CD4-positive, alpha-beta T cell (primary cell): ENCODE measurements at places on chromosomes 6 and 20. TPM values are rescaled to one million over a fixed set of nuclear protein-coding genes. Genes with fewer than 3 reads are reported as not detected.
A peak's percentile ranks its signal among the peaks of the same experiment; 100 is the strongest.

DNA sequence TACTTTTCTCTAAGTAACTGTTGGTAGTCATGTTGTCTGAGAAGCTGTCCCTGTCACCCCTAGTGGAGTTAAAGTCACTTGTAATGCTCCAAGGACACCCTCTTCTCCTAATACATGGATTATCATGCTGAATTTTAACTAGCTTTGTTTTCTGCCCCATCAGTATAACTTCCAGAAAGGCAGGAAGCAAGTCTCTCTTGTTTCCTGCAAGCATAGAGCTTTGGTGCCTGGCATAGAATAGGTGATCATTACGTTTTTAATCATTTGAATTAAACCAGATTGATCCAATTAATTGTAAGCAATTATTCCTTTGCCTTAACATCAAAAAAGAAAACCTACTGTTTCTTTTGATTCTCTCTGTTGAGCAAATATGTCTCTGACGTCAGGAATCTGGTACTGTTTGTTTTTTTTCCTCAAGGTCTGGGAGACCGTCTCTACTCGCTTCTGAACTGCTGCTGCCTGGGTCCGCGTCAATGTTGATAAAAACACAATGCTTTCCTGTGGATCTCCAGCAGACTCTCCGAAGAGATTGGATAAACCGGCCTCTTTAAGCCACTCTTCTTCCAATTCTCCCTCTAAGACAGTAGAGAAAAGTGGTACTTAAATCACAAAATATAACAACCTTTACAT is 71.8 kb downstream of the ARHGAP18 start:
- no peak for DNase-seq

- no peak for DNase-seq
Observed at GRCh38 chr6:154223296-154223695, 133.3 kb downstream of the IPCEF1 start.

DNA sequence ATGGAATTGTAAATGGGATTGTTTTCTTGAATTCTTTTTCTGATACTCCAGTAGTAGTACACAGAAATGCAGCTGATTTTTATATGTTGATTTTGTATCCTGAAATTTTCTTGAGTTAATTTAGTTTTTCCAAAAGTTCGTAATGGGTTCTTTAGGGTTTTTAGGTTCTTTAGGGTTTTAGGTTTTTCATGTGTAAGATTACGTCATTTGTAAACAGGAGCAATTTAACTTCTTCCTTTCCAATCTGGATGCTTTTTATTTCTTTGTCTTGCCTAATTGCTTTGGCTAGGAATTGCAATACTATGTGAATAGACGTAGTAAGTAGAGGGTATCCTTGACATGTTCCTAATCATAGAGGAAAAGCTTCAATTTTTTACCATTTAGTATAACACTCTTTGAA is 568.6 kb downstream of the MMUT start:
- no peak for DNase-seq

DNA sequence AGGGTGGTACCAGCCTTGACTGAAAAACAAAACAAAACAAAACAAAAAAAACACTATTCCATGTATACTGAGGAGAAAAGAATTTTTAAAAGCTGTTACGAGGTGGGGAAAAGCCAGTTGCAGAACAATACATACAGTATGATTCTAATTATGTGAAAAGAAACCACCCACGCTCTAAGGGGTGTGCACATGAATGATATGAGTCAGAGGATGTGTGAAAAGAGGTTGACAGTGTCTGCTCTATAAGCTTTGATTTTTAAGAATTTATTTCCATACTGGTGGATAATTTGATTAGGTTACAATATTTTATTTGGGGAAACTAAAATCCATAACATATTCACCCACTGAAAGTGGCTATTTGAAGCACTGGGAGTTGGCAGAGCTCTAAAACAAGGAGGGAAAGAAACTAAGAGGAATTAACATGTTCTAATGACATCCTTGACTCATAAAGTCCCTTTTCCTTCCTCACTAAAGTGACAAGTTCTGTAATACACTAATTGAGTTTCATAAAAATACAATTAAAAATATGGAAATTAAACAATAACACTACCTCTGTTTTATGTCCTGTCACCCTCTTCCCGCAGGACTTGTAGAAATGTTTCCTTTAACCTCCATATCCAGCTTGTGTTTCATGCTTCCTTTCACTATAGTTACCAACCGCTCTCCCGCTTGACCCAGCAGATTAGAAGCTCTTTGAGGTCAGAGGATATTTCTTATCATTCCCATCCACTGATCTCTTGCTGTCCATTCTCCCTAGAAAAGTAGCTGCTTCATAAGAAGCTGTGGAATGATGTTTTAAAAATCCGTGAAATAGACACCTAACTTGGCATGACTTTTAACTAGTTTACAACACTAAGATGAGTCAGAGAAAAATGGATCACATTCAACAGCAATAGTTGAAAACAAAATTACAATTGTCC is 118.6 kb upstream of the CCDC28A start:
- no peak for DNase-seq

DNA sequence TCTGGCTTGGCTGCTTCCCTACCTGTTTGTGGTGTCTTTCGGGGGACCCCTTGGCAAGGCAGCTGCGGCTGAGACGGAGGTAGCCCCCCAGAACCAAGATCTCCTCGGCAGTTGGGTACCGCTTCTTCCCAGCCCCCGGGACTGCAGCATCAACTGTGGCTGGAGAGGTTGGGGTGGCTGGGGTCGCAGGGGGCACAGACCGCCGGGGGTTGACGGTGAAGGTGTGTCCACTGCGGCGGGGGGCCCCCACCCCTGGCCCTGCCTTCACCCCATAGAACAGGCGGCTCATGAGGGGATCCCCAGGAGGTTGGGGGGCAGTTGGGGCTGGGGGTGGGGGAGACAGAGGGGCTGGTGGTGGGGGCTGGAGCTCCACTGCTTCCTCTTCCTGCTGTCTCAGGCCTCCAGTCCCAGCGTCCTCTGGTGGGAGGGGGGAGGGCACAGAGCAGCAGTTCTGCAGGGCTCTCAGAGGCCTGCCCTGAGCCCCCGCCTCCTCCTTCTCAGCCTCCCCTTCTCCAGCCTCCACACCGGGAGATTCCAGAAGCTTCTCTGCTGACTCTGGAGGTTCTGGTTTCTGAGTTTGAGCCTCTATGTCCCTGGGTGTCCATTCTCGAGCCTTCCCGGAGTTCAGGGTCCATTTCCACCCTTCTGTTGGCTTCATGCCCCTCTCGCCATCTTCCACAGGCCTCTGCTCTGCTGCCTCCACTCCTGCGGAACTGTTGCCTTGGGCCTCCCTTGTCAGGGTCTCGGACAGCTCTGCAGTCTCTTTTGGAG is 1.9 kb downstream of the PPP1R18 start:
- DNase-seq, result peak; percentile 66

GRCh38 chr6:28282926-28283325 is 1.6 kb downstream of the PGBD1 start:
- DNase-seq, result no peak

DNA sequence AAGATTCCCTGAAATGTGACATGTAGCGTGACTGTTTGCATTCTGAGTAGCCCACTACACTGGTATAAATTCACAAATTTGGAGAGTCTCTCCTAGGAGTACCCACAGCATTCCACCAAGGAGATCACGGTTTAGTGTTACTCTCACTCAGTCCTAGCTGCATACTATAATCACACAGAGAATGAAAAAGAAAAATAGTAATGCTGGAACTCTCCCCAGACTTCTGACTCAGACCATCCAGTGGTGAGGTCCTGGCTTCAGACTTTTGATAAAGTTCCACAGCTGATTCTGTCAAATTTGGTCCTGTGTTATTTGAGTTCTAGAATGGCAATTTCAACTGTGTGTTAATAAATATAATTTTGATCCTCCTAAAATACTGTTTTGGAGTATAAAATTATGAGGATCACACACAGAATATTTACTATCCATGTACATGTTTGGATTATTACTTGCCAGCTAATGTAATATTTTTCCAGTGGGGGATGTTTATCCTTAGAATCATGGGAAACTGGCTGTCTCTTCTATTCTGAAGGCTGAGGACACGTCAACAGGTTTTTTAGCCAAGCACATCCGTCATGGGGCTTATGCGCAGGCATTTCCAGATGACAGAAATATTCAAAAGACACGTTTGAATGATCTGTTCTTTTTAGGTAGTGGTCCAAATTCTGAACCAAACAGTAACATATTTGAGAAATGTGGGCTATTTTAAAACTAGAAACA is 5.1 kb upstream of the KIAA0408 start:
- no peak for DNase-seq

DNA sequence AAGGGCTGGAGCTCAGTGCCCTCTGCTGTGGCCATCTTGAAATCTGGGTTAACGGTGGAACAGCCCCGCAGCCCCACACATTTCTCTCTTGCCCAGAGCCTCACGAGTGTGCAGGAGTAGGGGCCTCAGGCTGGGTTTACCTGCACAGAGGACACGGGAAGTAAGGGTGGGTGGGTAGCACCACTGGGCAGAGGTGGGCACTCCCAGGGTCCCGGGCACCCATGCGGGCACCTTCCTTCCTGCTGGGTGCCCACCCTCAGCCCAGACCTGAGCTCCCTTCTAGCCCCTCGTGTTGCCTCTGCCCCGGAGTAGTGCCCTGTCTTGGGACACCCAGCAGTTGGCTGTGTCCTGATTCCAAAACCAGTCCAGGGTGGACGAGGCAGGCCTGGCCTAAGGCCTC is 11.2 kb downstream of the COL9A3 start:
- no peak for DNase-seq

ENPP3 gene
- 0.22 TPM for total RNA-seq

- no peak for DNase-seq
Observed at GRCh38 chr6:53910834-53911233, 116.0 kb downstream of the LRRC1 start.

OR2J3 gene
- not detected for total RNA-seq

GRCh38 chr6:21323577-21323976 is 270.0 kb upstream of the SOX4 start:
- DNase-seq, result no peak

- DNase-seq, result no peak
Observed at GRCh38 chr6:159380114-159380513, 210.9 kb downstream of the FNDC1 start.

FNDC1 gene
- total RNA-seq, result not detected

DNA sequence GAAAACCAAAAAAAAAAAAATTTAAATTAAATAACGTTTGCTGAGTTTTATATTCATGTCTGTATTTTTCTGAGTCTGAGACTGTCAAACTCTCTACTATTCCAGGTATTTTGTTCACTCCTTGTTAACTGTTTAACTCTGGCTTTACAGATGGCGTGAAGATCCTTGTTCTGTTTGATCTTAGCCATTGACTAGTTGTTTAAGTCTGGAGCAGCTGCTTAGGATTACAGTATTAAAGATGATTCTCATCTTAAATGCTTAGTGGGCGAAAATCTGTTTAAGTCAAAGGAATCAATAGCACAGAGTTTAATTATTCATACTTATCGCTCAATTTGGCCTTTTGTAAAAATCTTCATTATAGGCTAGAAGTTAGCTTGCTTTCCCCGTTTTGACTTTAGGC is 2.4 kb downstream of the PHACTR2 start:
- no peak for DNase-seq

RAB44 gene
- 0.22 TPM for total RNA-seq

BPI gene
- total RNA-seq, result 0.14 TPM

DNA sequence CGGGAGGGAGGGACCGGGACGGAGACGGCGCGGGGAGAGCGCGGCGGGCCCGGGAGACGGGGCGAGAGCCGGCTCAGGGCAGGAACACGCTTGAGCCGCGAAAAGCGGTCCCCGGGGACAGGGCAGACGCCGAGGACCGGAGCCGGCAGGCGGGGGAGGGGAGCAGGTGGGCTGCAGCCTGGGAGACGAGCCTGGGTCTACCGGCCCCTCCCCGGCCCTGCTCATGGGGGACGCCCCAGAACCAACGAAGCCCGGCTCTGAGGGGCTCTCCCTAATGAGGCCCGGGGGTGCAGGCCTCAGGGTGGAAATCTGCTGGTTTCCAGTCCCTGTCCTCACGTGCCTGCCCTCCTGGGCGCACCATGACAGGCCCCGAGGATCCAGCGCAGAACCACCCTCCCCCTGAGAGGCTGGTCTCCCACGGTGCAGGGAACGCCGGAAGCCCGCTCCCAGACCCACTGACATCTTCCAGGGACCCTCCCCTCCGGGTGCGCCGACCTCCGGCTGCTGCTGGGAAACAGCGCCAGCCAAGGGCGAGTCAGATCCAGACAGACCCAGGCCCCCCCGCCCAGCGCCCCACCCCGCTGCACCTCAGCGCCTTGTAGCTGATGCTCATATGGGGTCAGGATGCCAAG is 571 bp upstream of the EEF1A2 start:
- DNase-seq, result no peak

KCNQ2 gene
- total RNA-seq, result not detected

RGS17 gene
- total RNA-seq, result not detected

GRCh38 chr6:14108571-14109410 is 8.8 kb upstream of the CD83 start:
- no peak for DNase-seq

DNA sequence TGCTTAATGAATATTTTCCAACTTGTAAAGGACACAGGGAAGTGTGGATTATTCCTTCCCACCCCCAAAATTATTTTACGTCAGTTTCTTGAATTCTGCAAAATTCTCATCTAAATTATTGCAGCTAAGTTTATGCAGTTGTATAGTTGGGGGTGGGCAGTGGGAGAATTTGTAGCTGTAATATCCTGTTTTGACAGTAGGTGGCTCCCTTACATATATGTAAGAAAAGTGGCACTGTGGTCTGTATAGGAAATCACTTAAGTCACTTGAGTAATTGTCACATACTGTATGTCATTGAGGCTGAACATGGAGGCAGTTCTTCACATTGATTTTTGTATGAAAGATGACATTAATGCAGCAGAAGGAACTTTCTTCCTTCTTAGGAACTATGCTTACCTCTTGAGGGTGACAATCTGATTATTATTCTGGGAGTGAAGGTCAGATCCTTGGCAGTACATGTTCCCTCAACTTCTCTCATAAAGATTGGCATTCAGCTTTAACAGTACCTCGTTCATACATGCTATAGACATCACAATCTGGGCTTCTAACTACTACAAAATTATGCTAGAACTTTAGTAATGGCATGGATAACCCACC is 14.6 kb upstream of the CFAP206 start:
- peak; percentile 76 for DNase-seq

GRCh38 chr20:24756292-24757025 is 192.6 kb upstream of the CST7 start:
- DNase-seq, result no peak

DNA sequence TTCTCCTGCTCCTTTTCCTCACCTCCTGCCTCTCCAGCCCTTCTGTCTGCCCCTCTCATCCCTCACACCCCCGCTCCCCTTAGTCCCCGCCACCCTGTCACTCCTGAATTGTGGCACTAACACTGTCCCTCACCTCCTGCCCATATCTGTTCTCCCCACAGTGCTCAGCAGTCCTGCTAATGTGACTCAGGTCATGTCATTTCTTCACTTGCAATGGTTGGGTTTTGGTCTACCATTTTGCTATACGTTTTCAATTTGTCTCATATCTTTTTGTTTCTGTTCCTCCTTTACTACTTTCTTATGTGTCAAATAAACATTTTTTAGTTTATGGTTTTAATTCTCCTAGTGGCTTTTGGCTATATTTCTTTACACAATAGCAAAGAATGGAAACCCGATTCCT is 1.3 kb upstream of the HLA-B start:
- no peak for DNase-seq

DNA sequence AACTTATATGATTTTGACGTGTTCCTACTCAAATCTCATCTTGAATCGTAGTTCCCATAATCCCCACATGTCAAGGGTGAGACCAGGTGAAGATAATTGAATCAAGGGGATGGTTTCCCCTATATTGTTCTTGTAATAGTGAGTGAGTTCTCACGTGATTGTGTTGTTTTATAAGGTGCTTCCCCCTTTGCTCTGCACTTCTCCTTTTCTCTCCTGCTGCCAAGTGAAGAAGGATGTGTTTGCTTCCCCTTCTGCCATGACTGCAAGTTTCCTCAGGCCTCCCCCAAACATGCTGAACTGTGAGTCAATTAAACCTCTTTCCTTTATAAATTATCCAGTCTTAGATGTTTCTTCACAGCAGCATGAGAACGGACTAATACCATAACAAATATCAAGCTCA is 83.2 kb downstream of the MANEA start:
- no peak for DNase-seq
